ENCODE measurements at places on chromosomes 11 and 22.

- DNase-seq: no peak
These were observed 227.5 kb upstream of the CNTN5 start for GRCh38 chr11:98793276-98793675.

- peak; percentile 37 for DNase-seq
These were observed 27.6 kb downstream of the PLEKHA7 start for GRCh38 chr11:16986434-16987204.

DNA sequence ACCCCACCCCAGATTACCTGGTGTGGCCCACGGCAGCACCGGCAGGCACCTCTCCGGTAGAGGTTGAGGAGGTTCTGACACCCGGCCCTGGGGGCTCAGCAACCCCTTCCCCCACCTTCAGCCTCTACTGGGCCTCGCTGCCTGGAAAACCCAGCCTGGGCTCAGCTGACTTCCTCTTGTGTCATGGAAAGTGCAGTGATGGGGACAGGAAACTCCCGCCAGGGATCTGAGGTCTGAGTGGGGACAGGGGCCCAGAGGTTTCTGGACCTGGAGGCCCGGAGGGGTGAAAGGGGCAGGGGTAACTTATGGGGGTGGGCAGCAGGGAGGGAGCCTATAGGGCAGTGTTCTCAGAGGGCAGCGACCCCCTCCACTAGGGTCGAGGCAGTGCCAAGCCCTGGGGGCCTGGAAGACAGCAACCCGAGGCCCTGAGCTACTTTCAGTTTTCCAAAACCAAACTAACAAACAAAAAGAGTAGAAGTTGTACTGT is 10.0 kb upstream of the CD5 start:
- DNase-seq: no peak

- no peak for DNase-seq
These were observed 43.9 kb upstream of the FAT3 start for GRCh38 chr11:92180664-92181251.

DNA sequence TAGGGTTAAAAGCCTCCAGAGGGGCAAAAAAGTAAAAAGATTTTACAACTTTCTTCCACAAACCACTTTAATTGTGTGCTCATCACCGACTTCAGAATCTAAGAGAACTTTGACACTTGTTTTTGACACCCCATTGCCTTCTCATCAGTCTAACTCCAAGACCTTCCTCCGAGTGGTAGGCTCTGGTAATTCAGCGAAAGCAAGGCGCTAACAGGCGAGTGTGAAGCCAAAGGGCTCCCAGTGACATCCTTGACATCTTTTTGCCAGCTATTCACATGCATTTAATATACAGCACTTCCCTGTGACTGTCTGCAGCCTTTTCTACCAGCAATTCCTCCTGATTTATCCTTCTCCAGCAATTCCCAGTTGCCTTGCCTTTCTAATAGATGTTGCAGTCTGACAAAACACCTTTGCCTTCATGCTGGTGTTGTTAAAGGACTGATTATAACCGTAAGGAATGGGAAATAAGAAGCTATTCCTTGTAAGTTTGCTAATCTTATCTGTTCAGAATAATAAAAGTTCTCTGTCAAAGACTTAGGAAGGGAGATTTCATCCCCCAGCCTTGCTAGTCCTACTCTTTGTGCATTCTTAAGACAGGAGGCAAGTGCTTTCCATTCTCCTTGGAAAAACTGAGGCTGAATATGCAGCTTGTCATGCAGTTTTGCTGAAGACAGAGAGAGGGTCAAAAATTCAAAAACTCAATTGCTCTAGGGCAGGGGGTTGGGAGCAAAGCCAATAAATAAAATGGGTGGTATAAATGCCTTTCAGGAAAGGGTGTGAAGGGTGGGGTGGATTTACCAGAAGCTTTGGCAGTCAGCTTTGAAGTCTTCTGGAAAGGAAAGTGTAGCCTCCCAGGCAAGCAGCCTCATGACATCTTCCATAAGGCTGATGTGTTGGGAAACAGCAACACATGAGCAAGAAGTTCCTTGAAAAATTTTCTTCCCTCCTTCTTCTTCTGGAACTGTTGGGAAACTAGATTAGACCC is 39.1 kb downstream of the SNX19 start:
- no peak for DNase-seq

GRCh38 chr22:33842421-33843094 is 77.7 kb downstream of the LARGE1 start:
- no peak for DNase-seq

DNA sequence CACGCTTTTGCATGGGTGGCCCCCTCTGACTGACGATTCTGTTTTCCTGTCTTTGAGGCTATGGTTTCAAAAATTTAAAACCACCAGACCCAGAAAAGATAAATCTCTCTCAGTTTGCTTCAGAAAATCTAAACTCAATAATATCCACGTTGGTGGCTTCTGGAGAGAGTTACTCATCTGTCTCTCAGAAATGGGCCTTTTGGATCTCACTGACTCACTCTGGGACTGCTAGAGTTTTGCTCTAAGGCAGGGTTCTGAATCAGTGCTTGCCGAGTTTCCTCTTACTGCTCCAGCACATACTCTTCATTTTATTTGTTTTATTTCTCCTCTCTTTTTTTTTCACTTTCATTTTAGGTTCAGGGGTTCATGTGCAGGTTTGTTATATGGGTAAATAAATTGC is 305.7 kb downstream of the BLID start:
- DNase-seq: no peak

DNA sequence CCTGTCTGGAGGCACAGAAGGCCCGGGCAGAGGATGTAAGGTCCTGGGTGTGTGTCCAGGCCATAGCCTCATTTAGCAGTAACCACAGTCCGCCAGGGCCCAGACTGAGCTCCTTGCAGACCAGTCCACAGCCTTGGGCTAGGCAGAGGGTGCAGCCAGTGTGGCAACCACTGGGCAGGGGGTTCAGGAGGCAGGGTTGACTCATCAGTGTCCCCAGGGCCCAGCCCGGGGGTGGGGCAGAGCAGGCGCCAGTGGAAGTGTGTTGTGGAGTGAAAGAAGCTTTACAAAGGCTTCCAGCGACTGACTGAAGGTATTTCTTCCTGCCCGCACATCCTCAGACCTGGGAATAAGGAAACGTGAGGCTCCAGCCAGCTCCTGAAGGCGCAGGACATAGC is 27.7 kb upstream of the WNT11 start:
- DNase-seq: no peak

GRCh38 chr11:37858398-37858797 is 1260.4 kb upstream of the RAG2 start:
- DNase-seq: no peak

DNA sequence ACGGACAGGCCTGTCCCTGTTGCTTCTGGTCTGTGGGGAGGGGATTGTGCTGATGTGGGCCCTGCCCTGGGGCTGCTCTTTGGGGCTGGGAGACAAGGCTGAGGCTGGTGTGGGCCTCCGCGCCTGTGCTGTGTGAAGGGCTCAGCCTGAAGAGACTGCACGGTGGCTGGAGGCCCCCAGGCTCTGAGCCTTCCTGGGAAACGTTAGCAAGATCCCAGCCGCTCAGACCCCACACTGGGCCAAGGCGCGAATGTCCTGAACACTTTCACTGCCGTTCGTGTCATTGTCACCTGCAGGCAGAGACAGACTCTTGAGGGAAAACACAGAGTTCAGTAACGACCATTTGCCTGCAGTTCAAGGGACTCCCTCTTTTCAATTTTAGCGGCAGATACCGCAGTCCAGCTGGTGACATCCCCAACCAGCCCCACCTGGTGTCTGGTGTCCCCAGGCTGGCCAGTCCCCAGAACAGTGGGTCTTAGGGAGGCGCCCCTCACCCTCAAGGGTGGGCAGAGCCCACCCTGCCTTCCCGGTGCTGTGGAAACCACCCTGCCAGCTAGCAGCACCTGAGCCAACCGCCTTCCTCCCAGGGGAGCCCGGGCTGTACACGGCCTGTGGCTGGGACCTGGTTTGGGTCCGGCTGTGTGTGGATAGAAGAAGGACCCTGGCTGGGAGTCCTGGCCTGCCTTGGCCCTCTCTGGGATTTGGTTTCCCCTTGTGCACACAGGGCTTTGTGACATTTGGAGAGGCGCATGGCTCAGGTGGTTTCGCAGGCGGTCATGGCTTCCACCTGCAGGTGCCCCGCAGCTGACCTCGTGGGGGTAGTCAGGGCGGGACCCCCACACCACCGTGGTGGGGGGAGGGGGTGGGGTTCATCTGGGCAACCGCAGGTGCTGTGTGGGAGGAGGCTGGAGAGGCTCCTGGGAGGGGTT is 5.7 kb downstream of the PANX2 start:
- no peak for DNase-seq

DNA sequence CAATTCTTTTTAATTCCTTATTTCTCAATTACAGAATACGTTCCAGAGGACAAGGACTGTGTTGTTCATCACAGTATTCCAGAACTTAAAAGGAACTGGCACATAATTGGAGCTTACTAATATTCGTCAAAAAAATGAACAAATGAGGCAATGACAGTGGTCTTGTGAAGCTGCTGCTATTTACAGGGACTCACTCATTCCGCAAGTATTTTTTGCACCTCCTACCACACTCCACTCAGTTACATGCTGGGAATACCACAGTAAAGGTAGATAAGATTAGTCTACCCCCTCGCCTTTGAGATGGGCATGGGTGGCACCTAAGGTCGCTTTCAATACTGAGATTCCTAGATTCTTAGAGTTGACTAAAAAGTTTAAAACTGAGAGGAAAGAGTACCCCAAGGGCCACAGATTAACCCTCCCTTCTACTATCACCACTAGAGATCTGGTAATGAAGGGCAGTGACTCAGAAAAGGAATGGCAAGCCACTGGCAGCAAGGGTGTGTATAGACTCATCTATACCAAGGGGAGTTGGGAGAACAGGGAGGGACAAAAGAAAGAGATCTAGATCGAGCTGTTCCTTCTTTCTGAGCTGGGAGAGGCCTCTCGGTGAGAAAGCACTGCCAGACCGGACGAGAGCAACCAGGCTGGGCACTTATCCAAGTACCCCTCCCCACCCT is 85.0 kb downstream of the RPL27A start:
- DNase-seq: no peak

GRCh38 chr22:45006964-45007390 is 2.8 kb downstream of the PHF21B start:
- DNase-seq: no peak

DNA sequence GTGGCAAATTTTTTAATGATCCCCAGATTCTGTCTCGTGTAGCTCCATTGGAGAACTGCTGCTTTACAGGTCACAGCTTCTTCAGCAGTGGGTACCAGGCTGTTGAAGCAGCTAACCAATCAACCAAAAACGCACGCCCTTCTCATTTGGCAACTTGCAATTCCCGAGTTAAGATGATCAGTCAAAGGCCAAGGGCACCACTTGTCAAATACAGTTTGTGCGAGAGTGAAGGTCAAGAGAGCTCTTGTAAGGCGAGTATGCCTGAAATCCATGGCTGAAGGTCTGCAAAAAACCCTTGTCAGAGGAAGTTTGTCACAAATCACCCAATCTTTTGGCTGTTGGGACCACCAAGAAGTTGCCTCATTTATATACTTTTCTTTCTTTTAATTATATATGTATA is 12.9 kb upstream of the PPP2R1B start:
- DNase-seq: no peak

DNA sequence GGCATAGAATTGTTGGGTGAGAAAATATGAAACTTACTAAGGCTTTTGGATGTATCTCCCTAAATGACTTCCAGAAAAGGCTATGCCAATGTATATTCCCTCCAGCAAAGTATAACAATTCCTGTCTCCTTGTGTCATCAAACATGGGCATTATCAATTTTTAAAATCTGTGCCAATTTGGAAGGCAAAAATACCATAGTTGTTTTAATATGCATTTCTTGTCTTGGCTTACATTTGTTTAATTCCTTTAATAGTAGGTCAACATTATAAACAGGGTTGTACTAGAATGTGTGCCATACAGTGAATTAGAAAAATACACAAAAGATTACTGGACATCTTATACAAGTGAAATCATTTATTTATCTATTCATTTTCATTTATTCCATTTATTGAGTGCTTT is 41.6 kb downstream of the DCUN1D5 start:
- DNase-seq: no peak

- no peak for DNase-seq
These were observed 10.2 kb upstream of the LDHA start for GRCh38 chr11:18384157-18384641.
